ENCODE measurements at places on chromosomes 6 and 20.

GRCh38 chr6:52390361-52390727, 28.4 kb downstream of the PAQR8 start:
- no peak for DNase-seq

- DNase-seq: peak; percentile 93
Measured at GRCh38 chr6:31575335-31575901, at the start of gene TNF. Gene TNF (plus strand): TSS chr6:31575565. CDS start chr6:31575742, 177 bp downstream.

DNA sequence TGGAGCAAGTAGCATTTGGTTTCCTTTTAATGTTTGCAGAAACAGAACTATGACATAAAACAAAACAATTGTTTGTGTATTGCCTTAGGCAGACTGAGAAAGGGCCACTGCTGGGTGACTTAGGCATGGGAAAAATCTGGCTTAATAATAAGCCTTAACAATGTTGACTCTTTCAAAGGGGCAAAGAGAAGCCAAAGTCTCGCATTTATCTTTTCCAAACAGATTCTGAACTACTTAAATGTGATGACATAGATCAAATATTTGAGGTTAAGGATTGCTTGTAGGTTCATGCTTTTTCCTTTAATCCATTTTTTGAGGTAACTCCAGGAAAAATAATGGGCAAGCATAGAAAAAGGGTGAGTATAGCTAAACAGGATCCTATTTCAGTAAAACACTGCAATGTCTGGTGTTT, 39.6 kb downstream of the ADAT2 start:
- no peak for DNase-seq

DNA sequence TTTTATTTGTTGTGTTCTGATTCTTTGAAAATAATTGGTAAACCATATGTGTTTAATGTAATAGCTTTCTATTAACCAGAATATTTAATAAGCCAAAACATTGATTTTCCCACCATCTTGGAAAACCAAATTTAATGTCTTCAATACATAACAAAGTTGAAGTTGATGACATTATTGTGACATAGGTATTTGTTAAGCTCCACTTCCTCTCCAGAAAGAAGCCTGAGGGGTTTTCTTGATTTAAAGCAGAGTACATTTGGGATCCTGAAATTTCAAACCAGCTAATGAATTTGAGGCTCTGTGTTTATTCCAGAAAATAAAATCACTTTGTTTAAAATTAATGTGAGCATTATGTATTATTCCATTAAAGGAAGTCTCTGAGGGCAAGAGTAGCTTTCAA, 106.3 kb downstream of the PERP start:
- peak; percentile 12 for DNase-seq

DNA sequence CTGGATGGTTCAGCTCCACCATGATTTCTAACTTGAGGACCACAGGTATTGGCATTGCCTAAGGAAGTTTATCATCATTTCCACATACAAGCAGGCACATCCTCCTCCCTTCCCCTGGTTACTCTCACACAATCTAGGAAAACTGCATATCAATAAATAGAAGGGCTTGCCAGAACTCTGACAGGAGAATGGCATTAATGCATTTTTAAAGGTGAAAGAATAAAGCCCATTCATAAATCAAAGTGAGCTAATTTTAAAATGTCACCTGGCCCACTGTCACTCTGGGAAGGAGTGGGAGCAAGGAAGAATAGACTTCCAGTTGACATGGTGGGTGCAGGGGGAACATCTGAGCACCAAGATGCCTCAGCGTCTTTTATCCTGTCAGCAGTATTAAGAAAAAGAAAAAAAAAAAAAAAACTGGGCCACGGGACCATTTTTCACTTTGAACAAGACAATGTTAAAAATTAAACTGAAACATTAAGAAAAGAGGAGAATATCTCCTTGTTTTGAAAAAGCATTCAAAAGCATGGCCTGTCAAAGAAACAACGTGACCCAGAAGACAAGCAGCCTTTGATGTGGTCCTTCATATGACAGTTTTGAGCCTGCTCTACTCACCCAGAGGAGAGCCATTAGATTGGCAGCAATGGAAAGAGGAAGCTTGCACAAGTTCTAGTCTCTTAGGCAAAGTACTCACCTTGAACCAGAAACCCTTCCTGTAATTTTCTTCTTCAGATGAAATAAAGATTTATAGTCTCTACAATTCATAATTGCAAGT, 39.3 kb upstream of the SMLR1 start:
- DNase-seq: no peak

- DNase-seq: peak; percentile 42
Measured at GRCh38 chr6:53728570-53729194, 63.1 kb upstream of the KLHL31 start.

GRCh38 chr20:46694484-46694883, 5.2 kb upstream of the TP53RK start:
- peak; percentile 62 for DNase-seq

DNA sequence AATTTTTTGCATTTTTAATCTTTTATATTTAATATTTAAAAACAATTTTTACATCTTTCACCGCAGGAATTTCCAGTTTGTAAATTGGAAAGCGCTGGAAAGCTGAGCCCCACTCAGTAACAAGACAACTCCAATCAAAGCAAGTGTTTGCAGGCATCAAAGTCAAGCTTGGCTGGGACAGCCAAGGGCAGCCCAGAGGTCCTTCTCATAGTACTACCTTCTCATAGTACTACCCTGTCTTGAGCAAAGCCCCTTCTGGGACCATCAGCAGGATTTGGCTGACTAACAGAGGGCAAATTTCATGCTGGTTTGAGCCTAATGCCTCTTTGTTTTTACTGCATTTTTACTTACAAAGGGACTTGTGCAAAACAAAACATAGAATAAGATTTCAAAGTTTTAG, 228.3 kb downstream of the SIM1 start:
- DNase-seq: no peak

- no peak for DNase-seq
Measured at GRCh38 chr20:47792021-47792618, 6.8 kb upstream of the SULF2 start.

- no peak for DNase-seq
Measured at GRCh38 chr6:120816794-120817193, 517.5 kb downstream of the TBC1D32 start.

DNA sequence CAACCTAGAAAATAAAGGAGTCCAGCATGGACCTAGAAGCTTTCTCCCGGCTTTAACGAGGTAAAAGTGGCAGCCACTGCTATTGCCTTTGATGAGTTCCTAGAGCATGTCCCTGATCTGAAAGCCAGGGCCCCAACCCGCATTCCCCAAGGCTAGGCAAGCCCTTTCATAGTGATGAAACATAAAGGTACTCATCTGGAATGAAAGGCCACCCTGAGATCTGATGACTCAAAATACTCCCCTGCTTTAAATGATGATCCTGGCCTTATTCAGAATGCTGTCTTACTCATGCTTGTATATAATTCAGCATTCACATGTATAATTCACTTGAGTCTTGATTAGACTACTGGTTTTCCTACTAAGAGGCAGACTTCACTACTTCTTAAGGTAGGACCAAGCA, 21.3 kb downstream of the TTPAL start:
- no peak for DNase-seq

DNA sequence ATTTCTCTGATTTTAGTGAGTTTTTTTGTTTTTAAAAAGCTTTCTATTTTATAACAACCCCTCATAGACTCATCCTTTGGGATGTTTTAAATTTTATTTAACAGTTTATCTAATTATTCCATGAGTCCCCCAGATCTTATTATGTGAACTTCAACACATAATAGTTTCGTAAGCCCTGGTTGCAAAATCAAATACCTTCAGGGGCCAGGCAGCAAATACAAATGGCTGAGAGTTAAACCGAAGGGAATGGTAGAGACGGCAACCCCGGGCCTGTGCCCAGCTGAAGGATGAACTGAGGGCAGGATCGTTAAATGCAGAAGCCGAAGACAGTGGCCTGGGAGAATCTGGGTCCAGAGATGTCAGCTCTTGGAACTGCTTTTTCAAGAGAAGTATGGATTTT, 88.4 kb downstream of the RTN4IP1 start:
- no peak for DNase-seq

DNA sequence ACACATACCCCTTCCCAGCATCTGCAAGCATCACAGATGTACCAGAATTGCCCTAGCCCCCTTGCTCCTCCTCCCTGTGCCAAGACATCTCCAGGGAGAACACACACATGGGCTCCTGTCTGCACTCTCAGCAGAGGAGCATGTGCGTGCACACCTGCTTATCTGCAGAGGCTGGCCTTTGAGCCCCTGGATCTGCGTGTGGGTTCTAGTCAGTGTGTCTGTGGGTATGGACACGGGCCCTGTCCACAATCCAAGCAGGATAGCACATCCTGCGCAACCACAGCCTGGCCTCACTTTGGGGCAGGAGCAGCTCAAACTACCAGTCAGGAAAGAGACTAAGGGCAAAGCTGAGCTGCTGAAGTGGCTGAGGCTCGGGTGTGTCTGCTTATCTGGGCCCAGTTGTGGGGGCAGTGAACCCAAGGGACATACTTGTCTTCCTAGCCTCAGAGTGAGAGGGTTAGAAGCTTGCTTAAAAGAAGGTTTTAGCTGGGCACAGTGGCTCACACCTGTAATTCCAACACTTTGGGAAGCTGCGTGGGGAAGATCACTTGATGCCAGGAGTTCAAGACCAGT, 41.0 kb downstream of the HM13 start:
- no peak for DNase-seq

DNA sequence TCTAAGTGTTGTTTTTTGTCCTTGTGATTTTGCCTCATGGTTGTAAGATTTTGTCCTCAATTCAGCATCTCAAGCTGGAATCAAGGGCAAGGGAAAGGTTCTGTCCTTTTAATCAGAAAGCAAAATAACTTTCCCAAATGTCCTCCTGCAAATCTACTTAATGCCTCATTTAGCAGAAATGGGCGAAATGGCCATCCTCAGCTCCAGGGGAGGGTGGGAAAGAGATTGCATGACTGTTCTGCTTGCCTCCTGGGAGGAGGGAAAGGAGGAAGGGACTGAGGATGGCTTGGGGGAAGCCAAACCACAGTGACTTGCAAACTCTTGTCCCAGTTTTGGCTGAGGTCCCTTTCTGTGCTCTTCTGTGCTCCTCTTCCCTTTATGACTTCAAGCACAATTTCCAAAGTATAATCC, 43.4 kb downstream of the TNFAIP3 start:
- DNase-seq: peak; percentile 85

DNA sequence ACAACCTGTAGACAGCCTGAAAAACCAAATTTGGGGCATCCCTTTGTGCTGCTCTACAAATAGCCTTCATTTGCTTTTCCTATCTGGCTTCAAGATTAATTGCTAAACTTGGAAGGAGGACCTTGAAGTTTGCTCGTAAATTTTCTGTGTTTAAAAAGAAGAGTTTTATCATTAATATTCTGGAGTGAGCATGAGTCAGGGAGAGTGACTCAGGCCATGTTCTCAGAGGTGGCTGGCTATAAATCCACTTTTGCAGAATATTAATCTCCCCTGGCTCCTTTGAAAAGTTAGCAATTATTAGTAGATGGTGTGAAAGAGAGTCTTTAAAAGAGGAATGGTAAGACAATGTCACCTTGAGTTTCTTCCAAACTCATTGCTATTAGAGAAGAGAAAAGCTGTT, 91.0 kb downstream of the ANKEF1 start:
- DNase-seq: no peak

DNA sequence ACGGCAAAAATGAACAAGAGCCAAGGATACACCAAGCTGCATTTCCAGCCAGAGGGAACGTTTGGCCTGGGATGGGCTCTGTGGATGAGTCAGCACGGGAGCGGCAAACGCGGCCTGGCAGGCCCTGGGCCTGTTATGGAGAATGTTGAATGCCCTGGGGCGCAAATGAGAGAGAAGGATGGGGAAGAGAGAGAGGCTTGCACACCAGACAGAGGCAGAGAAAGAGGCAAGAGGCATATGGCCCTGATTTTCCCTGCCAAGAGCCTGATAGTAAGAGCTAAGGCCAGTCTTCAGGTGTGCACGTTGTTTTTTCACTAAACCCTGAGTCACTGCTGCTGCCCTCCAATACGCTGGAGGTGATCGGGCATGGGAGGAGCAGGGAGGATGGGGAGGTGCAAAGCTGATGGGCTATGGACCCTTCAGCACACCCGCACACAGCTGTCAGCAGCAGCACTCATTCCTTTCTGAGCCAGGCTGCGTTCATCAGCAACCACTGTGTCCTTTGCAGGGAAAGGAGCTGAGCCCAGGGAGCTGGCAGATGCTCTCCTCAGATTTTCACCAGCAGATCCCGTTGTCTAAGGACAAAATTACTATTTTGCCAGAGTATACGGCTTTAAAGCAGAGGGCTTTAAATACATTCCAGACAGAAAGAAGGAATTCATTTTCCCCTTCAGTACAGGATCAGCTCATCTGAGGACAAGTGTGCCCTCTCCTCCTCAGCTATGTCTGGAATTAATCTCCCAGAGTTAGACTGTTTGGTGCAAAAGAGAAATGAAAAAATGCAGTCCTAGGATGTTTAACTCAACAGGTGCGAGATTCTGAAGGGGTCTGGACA, 61.7 kb upstream of the SLC22A23 start:
- no peak for DNase-seq

DNA sequence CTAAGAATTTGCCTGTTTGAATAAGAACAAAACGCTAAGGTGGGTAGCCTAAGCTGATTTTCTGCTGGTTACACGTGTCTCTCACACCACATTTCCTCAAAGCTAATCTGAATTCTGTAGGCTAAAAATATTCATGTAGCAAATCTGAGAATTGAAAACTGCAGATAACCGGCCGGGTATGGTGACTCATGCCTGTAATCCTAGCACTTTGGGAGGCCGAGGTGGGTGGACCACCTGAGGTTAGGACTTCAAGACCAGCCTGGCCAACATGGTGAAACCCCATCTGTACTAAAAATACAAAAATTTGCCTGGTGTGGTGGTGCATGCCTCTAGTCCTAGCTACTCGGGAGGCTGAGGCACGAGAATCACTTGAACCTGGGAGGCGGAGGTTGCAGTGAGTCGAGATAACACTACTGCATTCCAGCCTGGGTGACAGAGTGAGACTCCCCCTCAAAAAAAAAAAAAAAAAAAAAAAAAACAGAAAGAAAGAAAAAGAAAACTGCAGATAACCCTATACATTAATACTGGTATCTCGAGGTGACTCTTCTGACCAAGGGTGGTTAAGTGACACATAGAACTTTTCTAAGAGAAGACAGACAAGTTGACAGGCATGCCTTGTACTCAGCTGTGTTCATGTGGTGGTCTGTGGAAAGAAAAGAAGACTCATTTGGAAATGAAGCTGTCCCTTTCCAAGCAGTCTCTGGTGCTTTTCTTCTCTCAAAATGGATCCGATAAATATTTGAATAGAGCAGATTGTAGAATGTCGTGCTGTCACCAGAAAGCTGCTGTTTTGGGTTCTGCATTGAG, 24.7 kb upstream of the ASXL1 start:
- DNase-seq: no peak

GRCh38 chr20:56835829-56836550, 206.9 kb downstream of the TFAP2C start:
- DNase-seq: no peak

DNA sequence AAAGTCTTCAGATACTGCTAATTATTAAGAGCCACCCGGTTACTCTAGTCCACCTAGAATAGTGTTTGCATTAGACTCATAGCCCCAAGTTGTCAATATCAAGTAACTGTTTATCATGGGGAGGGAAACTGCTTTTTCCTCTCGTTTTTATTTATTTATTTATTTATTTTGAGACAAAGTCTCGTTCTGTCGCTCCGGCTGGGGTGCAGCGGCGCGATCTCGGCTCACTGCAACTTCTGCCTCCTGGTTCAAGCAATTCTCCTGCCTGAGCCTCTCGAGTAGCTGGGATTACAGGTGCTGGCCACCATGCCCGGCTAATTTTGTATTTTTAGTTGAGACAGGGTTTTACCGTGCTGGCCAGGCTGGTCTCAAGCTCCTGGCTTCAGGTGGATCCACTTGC, 16.1 kb upstream of the CCDC170 start:
- no peak for DNase-seq
